SK-N-DZ (cell line): ENCODE measurements at places on chromosomes 12 and 14.

- no peak for DNase-seq
Measured at GRCh38 chr12:124088217-124088907, 115.3 kb downstream of the ZNF664 start.

- no peak for DNase-seq
Measured at GRCh38 chr14:58665773-58666500, 28.2 kb downstream of the DACT1 start.

GRCh38 chr12:80936642-80937390 lies 918 bp downstream of the LIN7A start:
- peak; percentile 75 for DNase-seq

- DNase-seq: no peak
Measured at GRCh38 chr12:117192057-117192456, 1.8 kb upstream of the FBXO21 start.

DNA sequence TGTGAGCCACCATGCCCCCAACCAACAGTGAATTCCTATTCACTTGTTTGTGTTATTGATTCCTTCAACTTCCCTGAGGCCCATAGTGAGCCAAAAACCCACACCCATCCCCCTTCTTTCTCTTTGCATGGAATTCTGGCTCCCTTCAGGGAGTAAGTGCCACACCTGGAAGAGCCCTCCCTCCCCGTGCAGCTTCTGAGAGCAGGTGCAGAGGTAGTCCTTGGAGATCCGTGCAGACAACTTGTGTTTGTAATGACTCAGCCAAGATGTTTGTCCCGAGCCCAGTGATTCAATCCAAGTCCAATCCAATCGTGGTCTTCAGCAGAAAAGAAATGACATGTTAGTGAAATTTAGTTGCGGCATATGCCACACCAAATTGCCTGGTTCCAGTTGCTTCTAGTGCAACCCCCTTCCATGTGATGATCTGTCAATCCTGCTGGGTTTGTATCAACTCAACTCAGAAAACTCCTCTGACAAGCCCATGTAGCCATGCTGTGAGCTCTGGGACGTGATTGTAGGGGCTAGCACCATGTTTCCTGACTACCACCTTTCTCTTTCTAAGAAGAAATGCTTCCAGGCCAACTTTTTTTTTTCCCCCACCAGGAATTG lies 27.5 kb downstream of the GPRC5A start:
- no peak for DNase-seq

GRCh38 chr14:67973436-67973835 lies 153.9 kb downstream of the RAD51B start:
- DNase-seq: peak; percentile 31

DNA sequence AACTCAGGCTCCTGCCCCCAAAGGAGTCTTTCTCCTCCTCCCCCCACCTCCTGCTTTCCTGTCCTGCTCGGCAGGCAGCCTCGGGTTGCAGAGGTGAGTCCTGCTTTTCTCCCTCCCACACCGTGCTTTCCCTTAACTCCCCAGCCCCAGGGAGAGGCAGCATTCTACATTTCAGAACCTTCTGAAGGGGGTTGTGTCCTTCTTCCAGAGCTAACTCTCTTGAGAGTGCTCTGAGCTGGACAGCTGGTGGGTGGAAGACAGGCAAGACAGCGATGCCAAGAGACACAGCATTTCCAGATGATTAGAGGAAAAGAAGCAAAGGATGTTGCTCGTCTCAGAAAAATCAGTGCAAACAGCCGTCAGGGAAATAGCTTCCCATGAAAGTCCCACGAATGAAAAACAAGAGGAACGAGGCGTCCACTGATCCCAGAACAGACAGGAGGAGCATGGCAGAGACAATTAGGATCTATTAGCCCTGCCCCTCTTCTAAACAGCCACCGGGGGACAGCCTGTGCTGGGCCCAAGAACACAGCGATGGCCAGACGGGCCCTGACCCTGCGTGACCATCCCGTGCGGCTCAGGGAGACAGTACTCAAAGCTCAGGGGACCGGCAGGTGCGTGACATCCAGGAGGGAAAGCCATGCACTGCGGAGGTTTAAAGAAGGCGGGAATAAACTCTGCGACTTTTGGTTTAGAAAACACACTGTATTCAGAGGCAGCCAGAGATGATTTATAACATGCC lies 216.5 kb upstream of the RTL1 start:
- DNase-seq: no peak

DNA sequence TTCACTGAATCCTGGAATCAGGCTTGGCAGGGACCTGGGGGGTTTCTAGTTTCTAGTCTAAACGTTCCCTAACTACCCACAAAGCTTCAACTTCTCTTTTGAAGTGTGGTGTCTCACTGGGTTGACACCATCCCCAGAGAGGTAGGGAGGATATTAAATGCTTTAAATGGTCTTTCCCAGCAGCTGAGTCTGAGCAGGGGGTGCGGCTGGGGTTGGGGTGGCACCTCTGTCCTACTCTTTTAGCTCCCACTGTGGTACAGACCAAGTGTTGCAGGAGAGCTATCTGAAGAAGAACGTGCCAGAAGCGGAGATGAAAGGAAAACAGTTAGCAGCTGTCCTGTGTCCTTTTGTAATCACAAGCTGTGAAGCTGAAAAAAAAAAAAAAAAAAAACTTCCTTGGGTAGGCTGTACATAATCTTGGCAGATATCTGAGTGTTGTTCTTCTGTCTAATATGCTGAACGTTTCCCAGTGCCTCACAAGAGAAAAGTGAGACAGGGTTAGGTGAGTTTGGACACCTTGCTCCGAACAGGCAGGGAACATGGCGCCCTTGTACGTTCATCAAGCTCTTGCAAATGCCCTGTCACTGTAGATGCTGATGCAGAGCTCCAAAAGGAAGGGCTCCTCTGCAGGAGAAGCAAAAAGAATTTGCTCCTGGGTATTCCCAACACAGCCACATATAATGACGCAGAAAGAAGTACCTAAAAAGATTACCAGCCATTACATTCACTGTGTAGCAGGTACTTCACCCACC lies 447.2 kb downstream of the APAF1 start:
- no peak for DNase-seq
